ENCODE measurements at places on chromosomes 3 and 15.
A peak's percentile ranks its signal among the peaks of the same experiment; 100 is the strongest.

DNA sequence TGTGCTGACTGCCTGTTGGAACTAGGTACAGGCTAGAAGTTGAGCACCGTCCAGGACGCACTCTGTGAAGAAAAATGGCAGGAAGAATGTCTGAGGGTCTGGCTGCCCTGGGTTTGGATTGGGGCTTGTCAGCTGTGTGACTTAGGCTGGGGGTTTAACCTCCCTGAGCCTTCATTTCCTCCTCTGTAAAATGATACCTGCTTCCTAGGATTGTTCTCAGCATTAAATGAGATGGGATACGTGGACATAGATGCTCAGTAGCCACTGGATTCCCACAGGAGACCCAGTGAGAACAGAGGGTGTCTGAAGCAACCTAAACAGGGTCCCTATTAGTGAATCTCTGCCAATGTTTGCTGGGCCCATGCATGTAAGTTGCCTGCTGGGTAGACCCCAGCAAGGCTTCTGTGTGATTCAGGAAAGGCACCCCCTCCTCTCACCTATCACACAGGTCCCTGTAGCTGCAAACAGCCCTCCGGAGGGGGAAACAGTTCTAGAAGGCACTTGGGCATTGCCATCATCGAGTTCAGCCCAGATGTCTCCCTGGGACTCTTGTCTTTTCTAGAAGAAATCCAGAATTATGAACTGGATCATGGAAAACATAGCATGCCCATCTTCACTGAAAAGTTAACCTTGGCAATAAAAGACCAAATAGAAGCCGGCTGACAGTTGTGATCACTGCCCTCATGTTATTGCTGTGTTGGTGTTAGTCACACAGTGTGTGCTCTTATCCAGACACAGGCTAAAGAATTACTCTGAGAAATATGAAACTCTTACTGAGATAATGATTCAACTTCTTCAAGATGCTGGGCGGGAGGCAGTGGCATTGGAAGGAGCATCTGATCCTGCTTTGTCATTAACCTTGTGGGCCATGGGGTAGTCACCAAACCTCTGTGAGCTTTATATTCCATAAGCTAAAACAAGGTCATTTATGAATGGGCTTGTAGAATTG is 64.5 kb downstream of the SMAD6 start:
- no peak for DNase-seq

GRCh38 chr15:77470235-77470634 is 49.5 kb downstream of the HMG20A start:
- no peak for DNase-seq

GRCh38 chr3:65596571-65597225 is 442.0 kb downstream of the MAGI1 start:
- no peak for DNase-seq

GRCh38 chr3:182629521-182629920 is 163.8 kb upstream of the ATP11B start:
- DNase-seq, result no peak

GRCh38 chr3:107421170-107421792 is 44.0 kb downstream of the CCDC54 start:
- peak; percentile 56 for DNase-seq

DNA sequence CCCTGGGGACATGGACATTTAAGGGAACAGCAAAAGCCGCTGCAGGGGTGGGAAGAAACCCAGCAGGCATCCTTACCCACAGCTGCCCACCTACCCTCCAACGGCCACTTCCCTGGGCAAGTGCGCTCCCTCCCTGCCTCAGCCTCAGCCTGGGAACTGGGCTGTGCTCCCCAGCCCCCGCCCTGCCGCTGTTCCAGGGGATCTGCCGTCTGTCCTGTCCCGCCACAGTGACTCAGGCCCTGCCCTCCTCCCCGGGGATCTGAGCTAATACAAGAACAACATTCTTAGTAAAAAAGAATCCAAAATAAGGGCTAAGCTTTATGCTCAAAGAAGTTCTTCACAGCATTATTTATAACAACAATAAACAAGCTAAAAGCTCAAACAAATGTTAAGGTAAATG is 7.4 kb upstream of the IQSEC1 start:
- no peak for DNase-seq

GRCh38 chr15:99511866-99512661 is 53.7 kb upstream of the MEF2A start:
- no peak for DNase-seq

Measured in iPS-NIHi11 (cell line).